ENCODE measurements at places on chromosomes 1 and 21.
A peak's percentile ranks its signal among the peaks of the same experiment; 100 is the strongest.

- no peak for DNase-seq
These were observed 21.9 kb downstream of the RHEX start for GRCh38 chr1:206074839-206075238.

- DNase-seq: no peak
These were observed 63.5 kb downstream of the ETS2 start for GRCh38 chr21:38869196-38869595.

- DNase-seq: no peak
These were observed 20.2 kb upstream of the SLC1A7 start for GRCh38 chr1:53162621-53163020.

DNA sequence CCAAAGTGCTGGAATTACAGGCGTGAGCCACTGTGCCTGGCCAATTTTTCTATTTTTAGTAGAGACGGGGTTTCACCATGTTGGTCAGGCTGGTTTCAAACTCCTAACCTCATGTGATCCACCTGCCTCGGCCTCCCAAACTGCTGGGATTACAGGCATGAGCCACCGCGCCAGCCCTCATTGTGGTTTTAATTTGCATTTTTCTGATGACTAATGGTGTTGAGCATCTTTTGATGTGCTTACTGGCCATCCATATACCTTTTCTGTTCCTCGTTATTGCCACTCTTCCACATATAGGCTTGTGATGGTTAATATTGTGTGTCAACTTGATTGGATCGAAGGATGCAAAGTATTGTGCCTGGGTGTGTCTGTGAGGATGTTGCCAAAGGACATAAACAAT, 17.4 kb upstream of the ENAH start:
- no peak for DNase-seq

GRCh38 chr1:31767225-31767624, 3.1 kb upstream of the ADGRB2 start:
- DNase-seq: no peak

DNA sequence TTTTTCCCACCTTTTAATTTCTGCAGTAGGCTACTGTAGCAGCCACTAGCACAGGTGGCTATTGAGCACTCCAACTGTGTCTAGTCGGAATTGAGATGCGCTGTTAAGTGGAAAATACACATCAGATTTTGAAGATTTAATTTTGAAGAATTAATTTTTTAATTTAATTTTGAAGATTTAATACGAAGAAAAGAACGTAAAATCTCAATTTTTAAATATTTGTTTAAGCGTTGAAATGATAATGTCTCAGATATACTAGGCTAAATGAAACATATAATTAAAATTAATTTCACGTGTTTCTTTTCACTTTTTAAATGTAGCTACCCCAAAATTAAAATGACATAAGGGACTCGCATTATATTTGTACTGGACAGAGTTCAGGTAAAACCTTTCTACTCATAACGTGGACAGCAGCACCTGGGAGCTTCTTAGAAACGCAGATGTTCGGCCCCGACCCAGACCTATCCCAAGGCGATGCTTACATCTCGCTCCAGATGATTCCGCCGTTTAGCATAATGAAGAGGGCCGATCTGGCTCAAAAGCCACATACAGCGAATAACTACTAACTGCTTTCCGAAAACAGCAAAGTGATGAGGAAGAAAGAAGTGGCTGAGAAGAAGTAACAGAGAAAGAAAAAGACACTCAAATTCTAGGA, 717 bp downstream of the CRYZL1 start:
- DNase-seq: no peak

DNA sequence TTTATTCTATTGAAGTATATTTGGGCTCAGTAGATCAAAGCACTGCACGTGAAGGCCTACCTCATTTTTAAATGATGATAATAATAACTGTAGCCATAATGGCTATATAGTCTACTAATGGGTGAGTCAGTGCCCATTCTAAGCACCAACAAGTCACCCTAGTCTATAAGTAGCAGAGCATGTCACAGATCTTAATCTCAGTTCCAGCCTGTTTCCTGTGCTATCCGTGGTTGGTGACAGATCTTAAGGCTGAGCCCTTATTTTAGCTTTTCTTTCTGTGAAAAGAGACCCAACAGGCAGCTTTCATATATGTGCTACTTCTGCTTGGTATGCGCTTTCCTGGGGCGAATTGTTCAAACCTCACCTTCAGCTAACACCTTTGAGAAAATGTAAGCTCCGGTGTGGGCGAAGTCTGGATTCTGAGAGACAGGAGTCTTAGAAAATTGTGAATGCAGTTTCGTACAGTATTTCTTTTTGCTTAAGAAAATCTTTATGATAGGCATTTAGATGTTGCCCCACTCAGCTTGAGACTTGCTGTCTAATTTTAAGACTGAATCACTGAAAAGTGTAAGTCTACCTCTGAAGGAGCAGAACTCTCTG, 59.6 kb downstream of the FMN2 start:
- DNase-seq: no peak

- DNase-seq: no peak
These were observed 16.4 kb downstream of the ARHGEF2 start for GRCh38 chr1:155961937-155962336.

GRCh38 chr1:235736263-235736662, 86.7 kb upstream of the GNG4 start:
- no peak for DNase-seq

DNA sequence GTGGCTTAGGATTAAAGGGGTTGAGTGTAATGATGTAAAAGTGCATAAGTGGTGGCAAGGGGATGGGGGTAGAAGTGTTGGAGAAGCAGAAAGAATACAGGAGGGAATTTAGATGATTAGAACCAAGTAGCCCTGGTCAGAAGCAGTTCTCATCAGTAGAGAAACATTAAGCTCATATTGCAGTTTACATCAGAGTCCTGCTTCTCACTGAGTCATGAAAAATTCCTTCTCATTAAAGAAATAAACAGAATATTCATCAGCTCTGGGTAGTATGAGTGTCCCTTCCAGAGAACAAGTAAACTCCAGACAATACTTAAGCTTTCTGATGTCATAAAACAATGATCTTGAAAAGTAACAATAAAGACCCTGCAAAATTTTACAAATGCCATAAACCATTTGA, 36.5 kb downstream of the LRRIQ3 start:
- DNase-seq: no peak

- DNase-seq: peak; percentile 2
These were observed 3.0 kb downstream of the ITLN2 start for GRCh38 chr1:160951443-160952128.

Data from NCI-H774 (cell line).